ENCODE measurements at places on chromosomes 11 and 22.
A peak's percentile ranks its signal among the peaks of the same experiment; 100 is the strongest.

DNA sequence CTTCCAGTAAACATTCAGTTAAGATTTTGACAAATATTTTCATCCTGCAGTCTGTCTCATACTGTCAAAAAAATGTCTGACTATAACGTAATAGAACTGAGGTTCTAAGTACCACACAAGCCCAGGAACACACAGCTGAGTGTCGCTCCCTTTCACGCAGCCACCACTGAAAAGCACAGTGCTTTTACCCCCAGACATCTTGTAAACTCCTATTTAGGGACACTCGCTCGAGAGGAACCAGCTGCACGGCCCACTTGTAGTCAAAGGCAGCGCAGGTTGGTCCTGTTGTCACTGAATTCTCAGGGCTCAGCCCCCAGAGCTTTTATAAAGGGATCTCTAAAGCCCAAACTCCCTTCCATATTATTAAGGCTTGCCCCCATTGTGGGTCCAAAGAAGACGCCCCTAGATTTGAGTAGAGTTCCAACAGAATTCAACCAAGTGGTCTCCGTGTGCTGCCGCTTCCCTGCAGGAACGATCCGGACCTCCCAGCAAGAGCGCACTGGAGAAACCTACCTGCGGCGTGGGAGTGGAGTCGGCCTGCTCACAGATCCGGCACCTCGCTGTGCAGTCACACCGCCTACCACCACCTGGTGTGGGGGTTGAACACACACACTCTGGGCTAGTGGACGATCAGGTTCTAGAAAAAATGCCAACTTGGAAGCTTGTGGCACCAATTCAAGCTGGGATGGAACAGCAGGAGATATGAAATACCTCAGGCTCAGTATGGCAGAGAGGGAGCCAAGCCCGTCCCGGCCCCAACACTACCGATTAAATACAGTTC is 23.4 kb downstream of the ASPHD2 start:
- DNase-seq = no peak

- DNase-seq = no peak
Observed at GRCh38 chr11:115279813-115280761, 224.1 kb downstream of the CADM1 start.

DNA sequence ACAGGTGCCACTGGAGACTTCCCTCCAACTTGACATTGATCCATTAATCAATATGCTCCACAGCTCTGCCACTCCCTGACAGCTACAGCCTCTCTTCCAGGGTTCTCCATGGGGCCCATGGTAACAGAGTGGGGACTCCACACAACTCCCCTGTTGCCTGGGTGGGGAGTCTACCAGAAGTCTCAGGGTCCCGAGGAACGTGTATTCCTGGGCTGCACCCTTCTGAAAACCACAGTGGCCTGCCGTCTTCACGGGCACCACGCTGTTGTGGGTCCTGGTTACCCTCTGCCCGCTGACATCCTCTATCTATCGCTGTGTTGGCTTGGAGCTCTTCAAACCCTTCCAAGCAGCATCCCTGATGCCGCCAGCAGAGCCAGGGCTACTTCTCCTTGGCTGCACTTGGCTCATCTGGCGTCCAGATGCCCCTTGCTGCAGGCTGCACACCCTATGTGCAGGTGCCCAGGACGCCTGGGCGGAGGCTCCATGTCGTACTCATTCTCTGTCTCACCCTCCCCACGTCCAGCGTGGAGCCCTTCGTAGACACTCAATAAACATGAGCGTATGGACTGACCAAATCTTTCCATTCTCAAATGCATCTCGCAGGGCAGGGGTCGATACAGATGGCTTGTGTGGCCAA is 1341.8 kb downstream of the TBC1D22A start:
- DNase-seq = no peak

DNA sequence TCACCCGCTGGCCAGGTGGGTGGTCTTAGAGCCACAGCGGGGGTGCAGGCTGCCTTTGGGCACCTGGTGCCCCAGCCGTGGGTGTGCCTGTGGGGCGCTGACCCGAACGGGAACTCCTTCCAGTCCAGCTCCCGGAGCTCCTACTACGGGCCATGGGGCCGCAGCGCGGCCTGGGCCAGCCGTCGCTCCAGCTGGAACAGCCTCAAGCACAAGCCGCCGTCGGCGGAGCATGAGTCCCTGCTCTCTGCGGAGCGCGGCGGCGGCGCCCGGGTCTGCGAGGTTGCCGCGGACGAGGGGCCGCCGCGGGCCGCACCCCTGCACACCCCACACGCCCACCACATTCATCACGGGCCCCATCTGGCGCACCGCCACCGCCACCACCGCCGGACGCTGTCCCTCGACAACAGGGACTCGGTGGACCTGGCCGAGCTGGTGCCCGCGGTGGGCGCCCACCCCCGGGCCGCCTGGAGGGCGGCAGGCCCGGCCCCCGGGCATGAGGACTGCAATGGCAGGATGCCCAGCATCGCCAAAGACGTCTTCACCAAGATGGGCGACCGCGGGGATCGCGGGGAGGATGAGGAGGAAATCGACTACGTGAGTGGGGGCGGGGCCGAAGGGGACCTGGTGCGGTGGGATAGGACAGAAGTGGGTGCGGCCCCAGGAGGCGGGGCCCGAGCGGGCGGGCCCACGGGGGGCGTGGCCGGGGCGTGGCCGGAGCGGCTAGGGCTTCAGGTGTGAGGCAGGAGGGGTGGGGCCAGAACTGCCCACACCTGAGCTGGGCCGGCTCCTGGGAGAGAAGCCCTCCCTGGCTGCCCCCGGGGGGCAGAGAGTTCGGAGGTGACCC is 91.5 kb downstream of the CACNA1I start:
- DNase-seq = peak; percentile 68

DNA sequence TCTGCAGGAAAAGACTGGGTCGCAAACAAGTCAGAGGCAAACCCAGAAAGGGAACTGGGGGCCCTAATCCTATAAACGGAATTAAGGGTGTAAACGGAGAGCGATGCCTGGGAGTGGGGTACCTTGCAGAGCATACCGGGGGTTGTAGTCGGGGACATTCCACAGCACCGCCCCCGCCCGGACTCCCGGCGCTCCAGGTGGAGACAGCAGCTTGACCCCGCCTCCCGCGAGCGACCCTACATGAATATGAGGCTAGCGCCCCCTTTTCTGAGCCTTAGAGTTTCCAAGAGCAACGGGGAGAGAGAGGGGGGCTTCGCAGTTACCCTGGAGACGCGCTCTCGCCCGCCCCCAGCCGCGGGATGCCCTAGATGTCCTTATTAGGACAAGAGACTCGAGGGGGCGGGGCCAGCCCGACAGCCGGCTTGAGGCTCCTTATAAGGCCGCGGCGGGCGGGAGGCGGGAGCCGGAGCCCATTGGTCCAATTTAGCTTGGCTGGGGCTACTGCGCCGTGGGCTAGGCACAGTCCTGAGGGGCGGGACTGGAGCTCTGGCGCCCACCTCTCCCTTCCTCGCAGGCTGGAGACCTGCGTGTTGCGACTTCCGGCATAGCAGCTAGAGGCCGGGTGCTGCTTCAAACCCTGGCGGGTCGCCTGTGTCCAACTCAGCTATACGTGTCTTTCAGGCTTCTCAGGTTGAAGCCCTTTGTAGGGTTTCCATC is 980 bp upstream of the MUS81 start:
- peak; percentile 97 for DNase-seq

GRCh38 chr11:22797047-22797446 is 32.6 kb downstream of the SVIP start:
- DNase-seq = no peak

- DNase-seq = no peak
Observed at GRCh38 chr11:31558001-31558400, 48.4 kb downstream of the ELP4 start.

DNA sequence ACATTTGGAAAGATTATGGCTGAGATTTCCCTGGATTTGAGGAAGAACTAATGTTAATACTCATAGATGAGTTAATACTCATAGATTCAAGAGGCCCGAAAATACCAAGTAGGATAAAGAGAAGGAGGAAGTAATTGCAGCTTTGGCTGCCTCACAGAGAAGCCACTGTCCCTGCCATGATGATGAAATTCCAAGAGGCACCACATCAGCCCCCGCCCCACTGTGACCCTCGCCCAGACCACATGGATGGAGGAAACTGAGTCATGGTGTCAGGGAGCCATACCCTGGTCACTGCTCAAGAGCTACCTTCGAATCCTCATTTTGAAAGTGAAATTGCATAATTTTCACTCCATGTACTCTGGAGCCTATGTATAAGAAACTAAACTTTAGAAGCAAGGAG is 92.9 kb upstream of the SLC22A12 start:
- no peak for DNase-seq

GRCh38 chr11:561148-562003 is 606 bp downstream of the RASSF7 start:
- no peak for DNase-seq

DNA sequence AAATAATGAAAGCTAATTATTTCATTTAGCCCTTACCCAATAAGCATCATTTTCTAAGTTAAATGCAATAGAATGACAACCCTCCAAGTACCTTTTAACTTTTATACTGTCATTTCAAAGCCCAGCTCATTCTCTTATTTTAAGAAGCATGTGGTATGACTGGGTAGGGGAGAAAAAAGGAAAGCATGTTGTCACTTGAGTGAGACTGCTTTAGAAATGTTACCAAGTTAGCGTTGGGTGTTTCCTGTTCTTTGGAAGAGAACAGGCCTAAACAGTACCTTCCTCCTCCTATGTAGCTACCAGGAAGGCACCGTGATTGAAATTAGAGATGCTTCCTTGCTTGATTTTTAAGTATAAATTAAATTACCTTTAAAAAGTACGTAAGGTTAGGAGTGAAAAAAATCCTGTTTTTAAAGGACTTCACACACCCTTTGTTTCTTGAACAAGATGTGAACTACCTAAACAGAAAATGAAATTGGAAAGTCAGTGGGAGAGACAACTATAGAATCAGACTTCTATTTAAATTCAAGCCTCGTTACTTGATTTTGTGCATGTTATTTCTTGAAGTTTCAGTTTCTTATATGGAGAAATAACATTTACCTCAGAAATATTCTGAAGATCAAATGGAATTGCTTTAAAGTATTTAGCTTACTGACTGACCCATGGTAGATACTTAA is 741 bp upstream of the CNTF start:
- no peak for DNase-seq

DNA sequence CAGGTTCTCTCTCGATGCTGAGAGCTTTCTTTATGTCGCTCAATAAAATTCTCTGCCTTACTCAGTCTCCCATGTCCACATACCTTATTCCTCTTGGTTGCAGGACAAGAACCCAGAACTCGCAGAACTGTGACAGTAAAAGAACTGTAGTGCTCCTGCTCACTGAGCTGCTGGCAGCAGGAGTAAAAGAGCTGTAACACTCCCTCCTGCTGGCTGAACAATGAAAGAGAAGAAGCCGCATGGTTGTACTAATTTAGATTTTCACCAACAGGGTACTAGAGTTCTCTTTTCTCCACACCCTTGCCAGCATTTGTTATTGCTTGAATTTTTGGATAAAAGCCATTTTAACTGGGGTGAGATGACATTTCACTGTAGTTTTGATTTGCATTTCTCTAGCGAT is 433.2 kb downstream of the GUCY1A2 start:
- no peak for DNase-seq

DNA sequence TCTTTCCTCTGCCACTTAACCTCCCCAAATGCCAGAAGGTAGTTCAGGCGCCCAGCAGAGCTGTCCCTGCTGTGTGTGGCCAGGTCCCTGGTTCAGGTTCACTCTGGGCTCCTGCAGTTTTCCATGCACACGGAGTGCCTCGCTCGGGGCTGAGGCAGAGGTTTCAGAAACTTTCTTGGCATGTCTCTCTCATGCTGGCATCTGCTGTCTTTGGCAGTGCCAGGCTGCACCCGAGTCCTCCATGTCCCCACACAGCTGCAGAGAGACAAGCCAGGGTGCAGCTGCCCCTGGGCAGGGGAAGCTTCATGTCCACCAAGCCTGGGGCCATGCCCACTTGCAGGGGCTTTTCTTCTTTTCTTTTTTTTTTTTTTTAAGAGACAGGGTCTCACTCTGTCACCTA is 7.0 kb upstream of the NEFH start:
- DNase-seq = no peak

GRCh38 chr11:12223771-12224536 is 113.6 kb downstream of the MICAL2 start:
- DNase-seq = no peak

DNA sequence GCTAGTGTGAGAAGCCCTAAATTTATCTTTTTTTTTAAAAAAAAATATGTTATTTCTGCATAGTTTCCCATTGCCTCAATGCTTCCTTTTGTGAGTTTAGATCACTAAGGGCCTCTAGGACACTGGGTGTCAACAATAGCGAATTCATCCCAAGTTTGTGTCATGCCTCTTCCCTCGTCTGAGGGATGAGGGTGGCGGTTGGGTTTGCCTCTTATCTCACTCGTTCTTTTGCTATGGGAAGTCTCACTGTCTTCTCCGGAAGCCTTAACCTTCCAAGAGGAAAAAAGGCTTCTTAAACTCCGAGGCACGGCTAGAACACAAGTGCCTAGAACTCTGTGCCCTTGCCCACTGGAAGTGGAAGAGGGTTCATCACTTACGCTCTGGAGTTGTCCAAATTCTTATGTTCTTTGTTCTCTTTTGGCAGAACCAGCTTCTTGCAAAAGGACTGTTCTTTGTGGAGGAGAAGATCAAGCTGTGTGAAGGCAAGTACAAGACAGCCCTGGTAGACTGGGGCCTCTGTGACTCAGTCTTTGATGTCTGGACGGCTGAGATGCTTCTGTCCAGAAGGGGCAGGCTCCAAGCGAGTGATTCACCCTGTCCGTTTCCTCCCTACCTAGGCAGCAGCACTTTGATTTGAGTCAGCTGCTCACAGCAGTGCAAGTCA is 78.5 kb downstream of the TRAF6 start:
- no peak for DNase-seq

GRCh38 chr22:32803738-32804435 is 2.4 kb downstream of the TIMP3 start:
- no peak for DNase-seq

GRCh38 chr22:17910561-17911311 is 113.6 kb downstream of the MICAL3 start:
- no peak for DNase-seq

GRCh38 chr11:5071799-5072198 is 2.4 kb downstream of the OR52E1 start:
- no peak for DNase-seq

- no peak for DNase-seq
Observed at GRCh38 chr22:21837248-21837979, 30.0 kb downstream of the MAPK1 start.

DNA sequence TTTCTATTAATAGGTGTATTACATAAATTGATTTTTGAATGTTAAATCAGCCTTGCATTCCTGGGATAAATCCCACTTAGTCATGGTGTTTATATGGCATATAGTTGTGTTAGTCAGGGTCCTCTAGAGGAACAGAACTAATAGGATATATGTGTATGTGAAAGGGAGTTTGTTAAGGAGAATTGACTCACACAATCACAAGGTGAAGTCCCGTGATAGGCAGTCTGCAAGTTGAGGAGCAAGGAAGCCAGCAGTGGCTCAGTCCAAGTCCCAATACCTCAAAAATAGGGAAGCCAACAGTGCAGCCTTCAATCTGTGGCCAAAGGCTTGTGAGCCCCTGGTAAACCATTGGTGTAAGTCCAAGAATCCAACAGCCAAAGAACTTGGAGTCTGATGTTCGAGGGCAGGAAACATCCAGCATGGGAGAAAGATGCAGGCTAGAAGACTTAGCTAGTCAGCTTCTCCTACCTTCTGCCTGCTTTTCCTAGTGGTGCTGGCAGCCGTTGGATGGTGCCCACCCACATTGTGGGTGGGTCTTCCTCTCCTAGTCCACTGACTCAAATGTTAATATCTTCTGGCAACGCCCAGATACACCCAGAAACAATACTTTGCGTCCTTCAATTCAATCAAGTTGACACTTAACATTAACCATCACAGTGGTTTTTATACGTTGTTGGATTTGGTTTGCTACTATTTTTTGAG is 12.9 kb downstream of the SFI1 start:
- no peak for DNase-seq

- peak; percentile 64 for DNase-seq
Observed at GRCh38 chr11:72430741-72431570, 3.4 kb downstream of the CLPB start.
